ENCODE measurements at places on chromosomes 11 and 22.

DNA sequence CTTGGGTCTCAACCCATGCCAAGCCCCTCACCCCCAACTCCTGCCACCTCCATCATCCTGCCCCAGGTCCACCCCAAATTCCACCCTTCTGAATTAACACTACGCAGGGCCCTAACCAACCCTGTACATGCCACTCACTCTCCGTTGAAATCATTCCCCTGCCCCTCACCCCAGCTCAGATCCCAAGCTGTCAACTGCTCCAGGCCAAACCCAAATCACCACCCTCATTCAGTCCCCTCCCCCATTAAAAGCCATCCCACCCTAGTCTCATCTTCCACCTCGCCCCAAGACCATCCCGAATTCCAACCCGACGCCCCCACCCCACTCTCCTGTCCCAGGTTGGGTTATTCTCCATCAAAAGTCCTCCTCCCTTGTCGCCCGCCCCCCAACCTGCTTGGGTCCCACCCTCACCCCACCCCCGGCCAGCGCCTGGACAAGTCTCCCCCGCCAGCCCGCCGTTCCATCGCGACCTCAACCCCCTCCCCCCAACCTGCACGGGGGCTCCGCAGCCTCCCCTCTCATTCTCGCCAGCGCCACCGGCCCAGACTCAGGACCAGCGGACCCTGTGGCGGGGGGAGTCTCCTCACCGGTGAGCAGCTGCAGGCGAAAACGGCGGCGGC lies 466 bp downstream of the FAM168A start:
- no peak for DNase-seq

DNA sequence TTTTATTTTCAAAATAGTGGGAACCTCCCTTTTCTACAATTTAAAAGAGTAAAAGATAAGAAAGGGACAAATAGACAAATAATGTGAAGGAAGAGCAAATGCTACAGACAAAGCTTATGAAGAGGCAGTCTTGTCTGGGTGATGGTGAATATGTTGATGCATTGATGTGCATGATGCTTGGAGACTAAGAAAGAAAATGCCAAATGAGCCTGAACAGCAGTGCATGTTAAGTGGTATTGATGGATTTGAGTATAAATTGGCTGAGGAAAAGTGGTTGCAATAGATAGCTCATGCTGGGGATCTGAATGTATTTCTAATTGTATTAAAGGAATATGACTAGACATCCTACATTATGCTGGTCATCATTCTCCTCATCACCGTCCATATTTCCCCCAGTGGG lies 268.6 kb upstream of the ANO5 start:
- no peak for DNase-seq

- DNase-seq = no peak
Measured at GRCh38 chr11:35412285-35412684, 7.1 kb downstream of the SLC1A2 start.

DNA sequence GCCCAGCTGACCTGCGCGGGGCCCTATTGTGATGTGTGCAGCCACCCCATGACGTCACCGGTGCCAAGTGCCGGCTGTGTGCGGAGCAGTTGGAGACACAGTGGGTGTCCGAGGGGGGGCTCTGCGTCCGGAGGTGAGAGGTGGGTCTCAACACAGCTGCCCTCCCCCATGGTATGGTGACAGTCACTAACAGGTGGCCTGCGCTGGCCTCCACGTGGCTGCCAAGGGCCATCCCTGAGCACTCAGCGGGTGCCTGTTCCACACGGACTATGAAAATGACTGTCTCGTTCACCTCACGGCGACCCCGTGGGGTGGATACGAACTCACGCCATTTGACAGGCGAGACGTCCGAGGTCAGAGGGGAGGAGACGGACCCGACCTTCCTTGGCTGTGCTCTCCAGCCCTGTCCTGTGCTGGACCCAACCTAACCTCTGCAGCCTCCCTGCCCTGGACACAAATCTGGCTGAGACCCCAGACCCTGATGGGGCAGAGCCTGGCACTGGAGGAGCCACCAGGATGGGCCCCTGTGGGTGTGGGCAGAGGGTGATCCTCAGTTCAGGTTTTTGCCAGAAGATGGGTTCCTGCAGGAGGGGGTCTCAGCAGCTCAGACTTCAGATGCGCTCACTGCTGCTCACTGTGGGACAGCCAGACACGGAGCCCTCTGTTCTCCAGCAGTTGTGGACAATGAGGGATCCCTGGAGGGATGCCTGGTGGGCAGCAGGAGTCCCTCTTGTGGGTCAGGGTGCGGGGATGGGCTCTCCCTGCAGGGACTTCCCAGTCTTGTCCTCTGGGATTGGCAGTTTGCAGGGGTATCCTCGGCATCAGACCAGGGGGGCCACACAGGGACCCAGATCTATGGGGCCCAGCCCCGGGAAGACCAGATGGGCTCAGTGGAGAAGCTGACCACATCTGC lies 6.3 kb downstream of the HRAS start:
- DNase-seq = no peak

DNA sequence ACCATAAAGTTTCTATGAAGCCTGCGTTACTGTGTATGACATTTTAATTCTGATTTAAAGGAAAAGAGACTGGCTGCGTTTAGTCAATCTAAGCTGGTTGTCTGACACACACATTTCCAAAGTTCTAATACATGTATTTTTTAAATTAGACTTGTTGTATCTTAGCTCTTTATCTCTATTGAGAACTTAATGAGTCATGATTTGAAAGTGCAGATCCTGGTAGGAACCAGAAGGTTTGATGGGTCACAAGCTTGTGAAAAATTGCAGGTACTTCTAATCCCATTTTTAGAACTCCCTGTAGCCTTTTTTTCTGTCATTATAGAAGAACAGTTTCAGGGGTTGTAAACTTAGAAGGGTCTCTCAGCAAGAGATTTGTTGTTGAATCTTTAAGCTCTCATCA lies 210.3 kb downstream of the DDX10 start:
- DNase-seq = no peak

GRCh38 chr22:36116127-36116526 lies 44.4 kb downstream of the APOL3 start:
- DNase-seq = no peak

DNA sequence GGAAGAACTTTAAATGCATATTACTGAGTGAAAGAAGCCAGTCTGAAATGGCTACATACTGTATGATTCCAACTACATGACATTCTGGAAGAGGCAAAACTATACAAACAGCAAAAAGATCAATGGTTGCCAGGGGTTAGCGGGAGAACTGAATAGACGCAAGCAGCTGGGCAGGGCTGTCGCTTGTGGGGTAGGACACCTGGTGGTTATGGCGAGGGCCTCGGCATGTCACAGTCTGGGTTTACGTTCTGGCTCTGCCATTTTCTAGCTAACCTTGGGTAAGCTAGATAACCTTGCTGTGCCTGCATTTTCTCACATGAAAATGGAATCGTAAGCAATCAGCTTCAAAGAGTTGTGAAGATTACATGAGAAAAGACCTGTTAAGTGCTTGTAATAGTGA lies 55.2 kb upstream of the SYT13 start:
- no peak for DNase-seq

GRCh38 chr22:42595434-42595833 lies 19.2 kb downstream of the POLDIP3 start:
- no peak for DNase-seq

GRCh38 chr11:7332962-7333361 lies 81.3 kb downstream of the SYT9 start:
- DNase-seq = no peak

Measured in CMK (cell line).